ENCODE measurements at places on chromosomes 11 and 22. TPM values are rescaled to one million over a fixed set of nuclear protein-coding genes. Genes with fewer than 3 reads are reported as not detected.

SCGB1A1 gene
- not detected for total RNA-seq

C11orf52 gene
- 0.32 TPM for total RNA-seq

RAB39A gene
- total RNA-seq: not detected

SEPTIN3 gene
- total RNA-seq: under 0.01 TPM

CREBZF gene
- 49.9 TPM for total RNA-seq

DNA sequence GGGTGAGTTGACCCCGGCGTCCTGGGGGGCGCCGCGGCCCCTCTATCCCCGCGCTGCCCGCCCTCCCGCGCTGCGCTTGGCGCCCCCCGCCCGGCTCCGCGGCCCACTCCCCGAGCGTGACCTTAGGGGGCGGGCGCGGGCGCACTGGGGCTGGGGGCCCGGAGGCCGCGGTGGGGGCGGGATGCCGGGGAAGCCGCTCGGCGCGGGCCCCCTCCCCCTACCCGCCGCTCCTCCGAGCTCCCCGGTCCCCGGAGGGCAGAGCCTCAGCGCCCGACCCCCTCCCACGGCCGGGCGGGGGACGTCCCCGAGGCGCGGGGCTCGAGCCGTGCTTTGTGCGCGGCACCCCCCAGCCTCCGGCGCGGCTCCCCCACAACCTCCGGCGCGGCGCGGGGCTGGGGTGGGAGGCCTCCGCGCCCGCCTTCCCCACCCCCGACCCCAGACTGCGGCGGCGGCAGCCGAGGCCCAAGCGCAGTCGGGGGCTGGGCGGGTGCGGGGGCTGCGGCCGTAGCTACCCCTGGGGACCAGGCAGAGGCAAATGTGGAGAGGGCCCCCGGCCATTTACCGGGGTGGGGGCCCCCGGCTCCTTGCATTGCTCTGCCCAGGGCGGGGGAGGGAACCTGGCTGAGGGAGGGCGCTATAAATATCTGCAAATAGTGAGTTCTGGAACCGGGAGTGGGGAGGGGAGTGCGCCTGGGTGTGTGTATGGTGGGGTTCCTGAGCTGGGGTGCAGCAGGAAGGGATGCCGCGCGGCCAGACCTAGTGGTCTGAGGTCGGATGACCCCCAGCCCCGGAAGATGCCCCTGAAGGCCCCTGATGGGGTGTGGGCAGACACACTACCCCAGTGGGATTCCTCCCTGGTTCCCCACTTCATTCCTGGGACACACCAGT lies 988 bp downstream of the MGAT3 start:
- DNase-seq: no peak

DNA sequence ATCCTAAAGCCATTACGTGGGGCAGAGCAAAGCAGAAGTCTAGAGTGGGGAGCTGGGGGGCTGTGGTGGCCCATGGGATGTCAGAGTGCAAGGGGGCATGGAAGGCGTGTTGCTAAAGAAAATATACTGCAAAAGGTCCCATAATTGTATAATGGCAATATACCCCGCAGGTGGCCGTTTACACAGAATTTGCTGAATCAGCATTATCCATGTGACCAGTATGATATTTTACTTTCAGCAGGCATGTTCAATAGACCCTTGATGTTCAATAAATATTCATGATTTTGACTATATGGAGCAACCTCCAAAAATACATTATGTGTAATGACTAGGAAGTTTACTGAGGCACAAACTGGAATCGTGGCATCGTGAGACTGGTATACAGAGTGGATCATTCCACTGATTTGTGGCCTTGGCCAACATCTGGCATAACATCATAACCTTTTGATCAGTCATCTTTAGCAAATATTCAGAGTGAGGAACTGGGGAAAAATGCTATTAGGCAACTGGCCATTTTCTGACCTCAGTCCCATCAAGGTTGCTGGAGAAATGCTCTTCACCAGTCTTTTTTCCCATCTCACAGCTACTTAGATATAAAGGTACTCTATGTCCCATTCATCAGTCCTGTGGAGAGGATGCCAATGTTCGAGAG lies 29.3 kb upstream of the PPP2R1B start:
- peak; percentile 31 for DNase-seq

DNA sequence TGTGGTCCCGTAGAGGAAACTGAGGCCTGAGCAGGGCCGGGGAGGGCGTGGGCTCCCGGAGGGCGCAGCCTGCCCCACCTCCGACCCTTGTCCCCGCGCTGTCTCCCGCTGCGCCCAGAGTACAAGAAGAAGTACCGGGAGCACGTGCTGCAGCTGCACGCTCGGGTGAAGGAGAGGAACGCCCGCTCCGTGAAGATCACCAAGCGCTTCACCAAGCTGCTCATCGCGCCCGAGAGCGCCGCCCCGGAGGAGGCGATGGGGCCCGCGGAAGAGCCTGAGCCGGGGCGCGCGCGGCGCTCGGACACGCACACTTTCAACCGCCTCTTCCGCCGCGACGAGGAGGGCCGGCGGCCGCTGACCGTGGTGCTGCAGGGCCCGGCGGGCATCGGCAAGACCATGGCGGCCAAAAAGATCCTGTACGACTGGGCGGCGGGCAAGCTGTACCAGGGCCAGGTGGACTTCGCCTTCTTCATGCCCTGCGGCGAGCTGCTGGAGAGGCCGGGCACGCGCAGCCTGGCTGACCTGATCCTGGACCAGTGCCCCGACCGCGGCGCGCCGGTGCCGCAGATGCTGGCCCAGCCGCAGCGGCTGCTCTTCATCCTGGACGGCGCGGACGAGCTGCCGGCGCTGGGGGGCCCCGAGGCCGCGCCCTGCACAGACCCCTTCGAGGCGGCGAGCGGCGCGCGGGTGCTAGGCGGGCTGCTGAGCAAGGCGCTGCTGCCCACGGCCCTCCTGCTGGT lies 1.9 kb downstream of the NLRP6 start:
- peak; percentile 37 for DNase-seq

GRCh38 chr11:95108159-95108611 lies 18.5 kb downstream of the ENDOD1 start:
- DNase-seq: peak; percentile 59

GRCh38 chr22:49297871-49298721 lies 529.6 kb downstream of the BRD1 start:
- DNase-seq: no peak

DNA sequence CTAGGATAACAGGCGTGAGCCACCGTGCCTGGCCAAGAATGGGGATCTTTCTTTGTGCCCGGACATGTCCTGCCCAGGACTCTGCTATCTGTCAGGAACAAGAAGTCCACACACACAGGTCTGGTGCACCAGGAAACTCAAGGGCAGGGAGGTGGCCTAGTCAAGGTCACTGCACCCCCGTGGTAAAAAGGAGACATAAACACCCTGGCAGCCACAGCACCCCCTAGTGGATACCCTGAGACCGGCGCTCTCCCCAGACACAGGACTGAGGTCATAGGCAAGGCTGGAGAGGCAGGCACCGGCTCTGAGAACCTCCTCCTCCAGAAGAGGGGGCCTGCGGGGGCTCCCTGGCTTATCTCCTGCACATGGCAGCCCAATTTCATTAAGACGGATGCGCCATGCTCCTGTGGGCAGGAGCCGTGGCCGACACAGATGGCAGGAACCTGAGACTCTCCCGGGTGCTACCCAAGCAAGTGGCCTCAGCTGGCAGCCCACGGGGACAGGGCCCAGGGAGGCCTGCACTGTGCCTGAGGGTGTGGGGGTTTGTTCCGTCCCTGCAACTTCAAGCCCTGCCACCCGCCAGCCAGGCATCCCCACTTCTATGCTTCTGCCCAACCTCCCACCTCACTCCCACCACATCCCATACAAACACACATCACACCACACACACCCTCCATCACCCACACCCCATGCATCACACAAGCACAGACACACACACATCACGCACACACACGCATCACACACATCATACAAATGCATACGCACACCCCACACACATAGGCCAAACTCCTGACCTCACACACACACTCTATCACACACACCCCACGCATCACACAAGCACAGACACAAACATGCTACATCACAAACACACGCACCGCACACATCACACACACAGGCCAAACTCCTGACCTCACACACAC lies 19.6 kb downstream of the MACROD1 start:
- peak; percentile 30 for DNase-seq

DNA sequence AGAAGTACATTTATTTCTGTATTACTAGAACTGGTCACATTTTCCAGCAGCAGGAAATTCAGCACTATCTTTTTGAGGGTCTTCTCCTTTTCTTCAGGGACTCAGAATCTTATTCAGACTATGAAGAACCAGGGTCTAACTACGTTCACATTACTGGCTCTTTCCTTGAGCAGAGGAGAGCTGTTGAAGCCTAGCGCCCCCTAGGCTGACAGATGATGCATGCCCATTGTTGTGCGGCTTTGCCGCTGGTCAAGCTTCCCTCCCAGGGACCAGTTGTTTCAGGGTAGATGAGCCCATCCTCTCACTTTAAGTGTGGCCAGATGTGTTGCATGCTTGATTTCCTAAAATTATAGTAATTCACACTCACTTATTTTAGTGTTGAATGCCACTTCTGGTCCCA lies 168.2 kb upstream of the PDGFD start:
- DNase-seq: no peak

GRCh38 chr11:7251836-7252682 lies at the start of gene SYT9:
SYT9 (plus strand) TSS chr11:7251904; CDS start chr11:7252187, 283 bp downstream.
- peak; percentile 10 for DNase-seq

DNA sequence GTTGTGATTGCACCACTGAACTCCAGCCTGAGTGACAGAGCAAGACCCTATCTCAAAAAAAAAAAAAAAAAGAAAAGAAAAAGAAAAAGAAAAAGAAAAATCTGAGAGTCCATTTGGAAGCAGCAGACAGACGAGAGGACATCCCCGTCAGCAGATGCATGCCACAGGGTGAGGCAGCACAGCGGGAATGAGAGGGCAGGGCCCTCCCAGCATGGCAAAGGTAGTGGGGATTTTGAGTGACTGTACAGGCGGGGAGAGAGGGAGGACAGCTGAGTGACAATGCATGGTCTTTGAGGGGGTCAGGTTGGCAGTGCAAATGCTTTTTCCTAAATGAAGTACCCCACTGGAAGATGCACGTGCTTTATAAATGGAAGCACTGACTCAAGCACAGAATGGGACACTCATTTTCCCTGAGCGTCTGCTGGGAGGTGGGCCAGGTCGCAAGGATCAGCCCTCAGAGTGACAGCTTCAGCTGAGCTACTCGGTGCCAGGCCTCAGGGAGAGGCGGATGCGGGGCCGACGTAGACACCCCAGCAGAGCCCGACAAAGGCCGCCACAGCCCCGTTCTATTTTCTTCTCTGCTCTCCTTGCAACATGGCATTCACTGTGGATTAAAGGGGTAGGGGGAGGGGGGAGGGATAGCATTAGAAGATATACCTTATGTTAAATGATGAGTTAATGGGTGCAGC lies 113.5 kb downstream of the SHANK2 start:
- DNase-seq: no peak

DNA sequence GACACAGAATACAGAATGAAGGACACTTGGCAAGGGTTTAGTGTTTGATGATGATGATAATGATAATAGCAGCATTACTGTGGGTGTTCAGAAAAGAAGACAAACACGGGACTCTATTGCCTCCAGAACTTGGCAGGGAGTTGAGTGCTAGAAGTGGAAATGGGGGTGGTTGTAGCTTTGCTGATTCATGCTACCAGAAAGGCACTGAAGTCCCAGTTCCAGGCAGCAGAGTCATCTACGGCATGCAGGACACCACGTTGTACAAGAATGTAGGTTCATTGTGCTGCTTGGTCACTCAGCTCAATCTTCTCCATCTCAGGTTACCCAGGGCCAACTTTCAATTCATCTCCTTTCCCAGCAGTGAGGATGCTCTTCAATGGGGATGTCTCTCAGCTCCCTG lies 115.7 kb downstream of the NTM start:
- no peak for DNase-seq

- no peak for DNase-seq
Measured at GRCh38 chr11:56967726-56968125, 21.0 kb upstream of the OR5AK2 start.

DNA sequence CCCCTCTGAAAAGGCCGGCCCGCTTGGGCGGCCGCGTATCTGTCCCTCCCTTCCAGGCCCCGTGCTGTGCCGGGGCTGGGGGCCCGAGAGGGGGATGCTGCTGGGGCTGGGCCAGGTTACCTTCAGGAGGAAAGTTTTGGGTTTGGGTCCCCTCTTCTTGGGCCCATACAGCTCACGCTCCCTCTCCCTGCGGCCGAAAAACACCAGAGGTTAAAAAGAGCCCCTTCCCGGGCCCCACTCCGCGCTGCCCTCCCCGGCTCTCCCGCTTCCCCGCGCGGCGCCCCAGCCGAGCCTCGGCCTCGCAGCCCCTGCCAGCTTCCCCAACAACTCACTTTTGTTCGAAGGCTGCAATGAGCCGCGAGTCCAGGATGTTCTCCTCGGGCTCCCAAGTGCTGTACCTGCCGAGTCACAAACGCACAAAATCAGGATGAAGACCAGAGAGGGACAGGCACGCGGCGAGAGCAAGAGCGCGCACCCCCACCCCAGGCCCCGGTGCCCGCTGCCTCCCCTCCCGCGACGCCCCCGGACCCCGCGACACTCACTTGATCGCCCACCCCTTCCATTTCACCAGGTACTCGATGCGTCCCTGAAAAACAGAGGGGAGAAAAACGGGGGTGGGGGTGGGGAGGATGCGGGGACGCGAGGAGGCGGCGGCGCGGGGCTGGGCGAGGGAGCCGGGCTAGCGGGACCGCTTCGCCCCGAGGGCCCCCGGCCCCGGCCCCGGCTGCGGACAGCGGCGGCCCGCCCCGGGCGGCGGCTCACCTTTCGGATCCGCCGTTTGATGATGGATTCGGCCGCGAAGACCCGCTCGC lies 450 bp downstream of the CBX6 start:
- DNase-seq: peak; percentile 20

- DNase-seq: no peak
Measured at GRCh38 chr22:42418811-42419242, 13.4 kb downstream of the NFAM1 start.
